ENCODE measurements at places on chromosomes 7 and 10.

DNA sequence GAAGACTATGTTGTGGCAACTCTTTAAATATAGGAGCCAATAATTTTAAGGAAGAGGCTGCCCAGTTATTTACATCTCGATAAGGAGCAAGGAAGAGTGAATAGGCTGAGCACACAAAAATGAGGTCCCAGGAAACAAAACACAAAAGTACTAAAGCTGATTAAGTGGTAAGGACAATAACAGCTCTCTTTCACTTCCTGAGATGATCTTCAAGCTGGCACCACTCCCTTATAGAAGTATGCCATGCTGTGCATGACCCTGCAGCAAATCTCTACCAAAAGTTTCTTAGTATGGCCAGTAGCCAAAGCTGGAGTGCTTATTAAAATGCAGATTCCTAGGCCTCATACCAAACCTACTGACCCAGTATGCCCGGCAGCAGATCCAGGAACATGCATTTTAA lies 39.7 kb downstream of the CADPS2 start:
- peak; percentile 19 for DNase-seq

DNA sequence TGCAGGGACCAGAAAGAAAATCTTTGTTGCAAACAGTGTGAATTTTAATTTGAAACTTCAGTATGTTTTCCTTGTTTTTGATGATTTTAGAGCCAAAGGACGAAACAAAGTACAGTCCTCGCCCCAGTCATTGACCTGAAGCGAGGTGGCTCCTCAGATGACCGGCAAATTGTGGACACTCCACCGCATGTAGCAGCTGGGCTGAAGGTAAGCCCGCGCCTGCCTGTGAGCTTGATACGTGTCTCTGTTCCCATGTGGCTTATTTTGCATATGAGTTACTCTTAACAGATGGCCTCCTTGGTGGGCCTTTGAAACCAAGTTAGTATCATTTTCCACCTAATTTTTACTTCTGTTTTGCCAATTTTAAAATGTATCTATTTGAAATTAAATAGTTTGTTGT lies 12.3 kb downstream of the RBM17 start:
- no peak for DNase-seq

DNA sequence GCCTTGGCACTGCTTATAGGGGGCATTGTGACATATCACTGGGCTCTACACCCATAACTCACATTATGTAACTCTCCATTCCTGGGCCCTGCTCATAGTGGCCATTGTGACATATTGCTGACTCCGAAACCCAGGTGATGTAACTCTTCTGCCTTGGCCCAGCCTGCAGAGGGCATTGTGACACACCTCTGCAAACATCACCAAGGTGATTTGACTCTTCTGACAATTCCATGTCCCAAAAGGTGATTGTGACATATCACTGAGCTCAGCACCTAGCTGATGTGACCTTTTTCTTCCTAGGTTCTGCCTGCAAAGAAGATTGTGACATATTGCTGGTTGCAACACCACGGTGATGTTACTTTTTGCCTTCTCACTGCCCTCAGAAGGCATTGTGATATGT lies 36.5 kb upstream of the ZNF680 start:
- no peak for DNase-seq

DNA sequence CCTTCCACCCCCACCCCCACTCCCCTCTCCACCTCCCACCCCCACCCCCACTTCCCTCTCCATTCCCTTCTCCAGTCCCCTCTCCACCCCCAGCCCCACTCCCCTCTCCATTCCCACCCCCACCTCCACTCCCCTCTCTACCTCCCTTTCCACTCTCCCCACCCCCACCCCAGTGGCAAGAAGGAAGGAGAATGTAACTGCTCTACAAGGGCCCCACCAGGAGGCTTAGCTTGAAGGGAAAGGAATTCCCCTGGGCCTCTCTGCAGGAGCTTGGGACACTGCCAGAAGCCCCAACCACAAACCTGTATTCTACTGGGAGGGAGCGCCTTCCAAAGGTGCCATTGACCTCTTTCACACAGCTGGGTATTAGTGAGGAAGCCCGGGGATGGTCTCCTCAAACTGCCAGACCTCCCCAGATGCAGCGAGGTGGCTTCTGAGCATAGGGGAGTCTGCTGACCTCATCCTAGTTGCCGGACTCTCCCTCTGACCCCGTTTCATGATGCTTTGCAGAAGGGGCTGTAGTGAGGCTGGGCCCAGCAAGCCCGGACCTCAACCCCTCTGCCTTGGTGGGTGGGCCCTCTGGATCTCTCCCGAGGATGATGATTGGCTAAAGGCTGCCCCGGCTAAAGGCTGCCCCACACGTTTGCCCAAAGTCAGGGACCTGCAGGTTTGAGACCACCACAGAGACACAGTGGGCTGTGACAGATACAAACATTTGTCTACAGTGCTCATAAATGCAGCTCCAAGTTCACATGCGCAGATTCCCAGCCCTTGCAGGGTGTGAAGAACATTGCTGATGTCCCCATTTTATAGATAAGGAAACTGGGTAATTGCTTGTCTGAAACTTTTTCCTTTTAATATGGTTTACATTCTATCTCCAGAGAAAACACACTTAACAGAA lies 2.9 kb downstream of the DEPP1 start:
- peak; percentile 42 for DNase-seq

GRCh38 chr7:99461221-99461620 lies 4.7 kb downstream of the ATP5MF start:
- DNase-seq = no peak
